ENCODE measurements at places on chromosomes 1 and 21. TPM values are rescaled to one million over a fixed set of nuclear protein-coding genes. Genes with fewer than 3 reads are reported as not detected.

DNA sequence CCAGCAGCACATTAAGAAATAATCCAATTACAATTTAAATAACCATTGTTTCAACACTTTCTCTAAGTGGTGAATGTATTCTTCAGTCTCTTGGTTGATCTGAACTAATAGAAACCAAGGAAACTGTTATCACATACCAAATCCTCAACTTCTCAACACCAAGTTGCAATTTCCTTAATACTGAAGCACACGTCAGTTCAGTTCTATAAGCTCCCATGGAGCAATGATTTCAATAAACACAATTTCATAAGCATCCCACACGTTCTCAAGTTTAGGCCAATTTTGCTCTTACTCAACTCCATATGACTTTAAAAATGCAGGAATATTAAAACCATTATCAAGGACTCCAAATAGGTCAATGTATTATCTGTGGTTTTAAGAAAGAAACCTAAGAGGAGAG lies 5.8 kb upstream of the ERG start:
- peaks cover 2% of the 10 kb centered on the region for H3K27me3 ChIP-seq
- no peaks in the 10 kb centered on the region for H3K36me3 ChIP-seq
- peak overlapping the region; percentile 16 for H3K27ac ChIP-seq
- DNase-seq: no peak

DNA sequence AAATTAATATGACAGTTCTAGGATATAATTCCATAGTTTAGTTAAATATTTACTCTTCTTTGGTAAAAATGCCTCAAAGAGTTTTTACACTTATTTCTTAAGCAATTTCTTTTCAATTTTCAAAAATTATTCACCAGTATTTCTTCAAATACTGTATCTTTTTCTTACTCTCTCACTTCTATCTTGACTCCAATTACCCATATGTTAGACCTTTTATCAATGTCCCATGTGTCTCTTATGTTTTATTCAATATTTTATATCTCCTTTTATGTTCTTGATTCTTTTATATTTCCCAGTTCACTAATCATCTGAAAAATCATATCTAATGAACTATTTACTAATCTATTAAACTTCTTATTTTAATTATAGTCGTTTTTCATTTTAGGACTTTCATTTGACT lies 11.5 kb upstream of the LRIF1 start:
- no peak overlapping the region for H3K27ac ChIP-seq
- no peaks in the 10 kb centered on the region for H3K36me3 ChIP-seq
- peaks cover 30% of the 10 kb centered on the region for H3K27me3 ChIP-seq
- no peak overlapping the region for H3K4me3 ChIP-seq

- peak overlapping the region; percentile 69 for H3K27ac ChIP-seq
- DNase-seq: peak; percentile 49
- H3K4me1 ChIP-seq: peaks cover 42% of the 10 kb centered on the region
- H3K27me3 ChIP-seq: no peaks in the 10 kb centered on the region
- H3K36me3 ChIP-seq: no peaks in the 10 kb centered on the region
Measured at GRCh38 chr1:152901631-152902030, 6.7 kb upstream of the IVL start.

DNA sequence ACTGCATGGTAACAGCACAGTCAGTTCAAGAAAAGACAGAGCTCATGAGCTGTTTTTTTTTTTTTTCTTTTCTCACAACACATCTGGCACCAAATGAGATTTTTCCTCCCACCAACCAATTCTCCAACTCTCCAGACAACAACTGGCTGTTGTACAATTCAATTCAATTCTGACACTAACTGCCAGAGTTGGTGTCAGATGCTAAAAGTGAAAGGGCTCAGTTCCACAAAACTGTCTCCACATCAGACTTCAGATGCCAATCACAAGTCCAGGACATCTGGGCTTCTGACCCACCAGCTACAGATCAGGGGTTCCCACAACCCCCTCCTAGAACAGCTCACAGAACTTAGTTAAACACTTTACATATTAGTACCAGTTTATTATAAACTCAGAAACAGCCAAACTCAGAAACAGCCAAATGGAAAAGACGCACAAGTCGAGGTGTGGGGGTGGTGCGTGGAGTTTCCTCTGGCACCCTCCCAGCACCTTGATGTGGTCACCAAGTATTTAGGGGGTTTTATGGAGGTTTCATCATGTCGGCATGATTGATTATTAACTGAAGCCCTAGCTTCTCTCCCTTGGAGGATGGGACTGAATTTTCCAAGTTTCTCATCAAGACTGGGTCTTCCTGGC lies 39.2 kb upstream of the LRRC8D start:
- H3K27ac ChIP-seq: no peak overlapping the region
- H3K27me3 ChIP-seq: no peaks in the 10 kb centered on the region
- no peak overlapping the region for H3K4me3 ChIP-seq
- H3K4me1 ChIP-seq: no peaks in the 10 kb centered on the region
- no peaks in the 10 kb centered on the region for H3K36me3 ChIP-seq

- H3K27me3 ChIP-seq: peaks cover 100% of the 10 kb centered on the region
- no peaks in the 10 kb centered on the region for H3K36me3 ChIP-seq
- no peak overlapping the region for H3K27ac ChIP-seq
- peaks cover 4% of the 10 kb centered on the region for H3K4me1 ChIP-seq
- no peak overlapping the region for H3K4me3 ChIP-seq
- DNase-seq: no peak
Measured at GRCh38 chr1:18637962-18638834, 7.6 kb downstream of the PAX7 start.

- no peak for DNase-seq
- no peaks in the 10 kb centered on the region for H3K36me3 ChIP-seq
- no peak overlapping the region for H3K4me3 ChIP-seq
- no peak overlapping the region for H3K27ac ChIP-seq
Measured at GRCh38 chr21:15986277-15986676, 256.5 kb downstream of the USP25 start.

GRCh38 chr1:23366598-23366997 lies 3.0 kb downstream of the ZNF436 start:
- peak overlapping the region; percentile 98 for H3K27ac ChIP-seq
- H3K4me3 ChIP-seq: peak overlapping the region; percentile 65
- no peak for DNase-seq
- H3K27me3 ChIP-seq: no peaks in the 10 kb centered on the region

GRCh38 chr1:156704930-156705320 lies 458 bp downstream of the CRABP2 start:
- H3K4me3 ChIP-seq: peak overlapping the region; percentile 55
- DNase-seq: no peak
- H3K27me3 ChIP-seq: peaks cover 3% of the 10 kb centered on the region
- H3K27ac ChIP-seq: peak overlapping the region; percentile 80
- H3K4me1 ChIP-seq: peaks cover 70% of the 10 kb centered on the region

Gene DCDC2B
- not detected for total RNA-seq

Gene ARHGAP29
- 23.4 TPM for total RNA-seq

Gene MAP3K21
- total RNA-seq: 14.1 TPM

Gene PARP1
- 60.6 TPM for total RNA-seq

Gene TEX50
- total RNA-seq: not detected
